ENCODE measurements at places on chromosomes 13 and 19.

DNA sequence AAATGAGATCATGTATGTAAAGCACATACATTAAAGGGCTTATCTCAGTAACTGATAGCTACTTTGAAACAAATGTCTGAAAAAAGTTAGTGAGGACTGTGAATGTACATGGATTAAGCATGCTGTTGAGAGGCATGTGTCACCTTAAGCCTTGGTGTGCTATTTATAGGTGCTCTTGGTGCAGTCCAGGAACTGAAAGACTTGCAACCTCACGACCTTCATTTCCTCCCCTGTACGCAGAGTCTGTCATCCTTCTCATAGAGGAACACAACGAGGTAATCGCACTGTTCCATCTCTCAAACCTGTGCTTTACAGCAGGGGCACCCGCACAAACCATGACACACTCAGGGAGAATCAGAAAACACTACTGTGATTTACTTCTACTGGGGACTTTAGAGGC is 65.6 kb downstream of the UFM1 start:
- DNase-seq = no peak

DNA sequence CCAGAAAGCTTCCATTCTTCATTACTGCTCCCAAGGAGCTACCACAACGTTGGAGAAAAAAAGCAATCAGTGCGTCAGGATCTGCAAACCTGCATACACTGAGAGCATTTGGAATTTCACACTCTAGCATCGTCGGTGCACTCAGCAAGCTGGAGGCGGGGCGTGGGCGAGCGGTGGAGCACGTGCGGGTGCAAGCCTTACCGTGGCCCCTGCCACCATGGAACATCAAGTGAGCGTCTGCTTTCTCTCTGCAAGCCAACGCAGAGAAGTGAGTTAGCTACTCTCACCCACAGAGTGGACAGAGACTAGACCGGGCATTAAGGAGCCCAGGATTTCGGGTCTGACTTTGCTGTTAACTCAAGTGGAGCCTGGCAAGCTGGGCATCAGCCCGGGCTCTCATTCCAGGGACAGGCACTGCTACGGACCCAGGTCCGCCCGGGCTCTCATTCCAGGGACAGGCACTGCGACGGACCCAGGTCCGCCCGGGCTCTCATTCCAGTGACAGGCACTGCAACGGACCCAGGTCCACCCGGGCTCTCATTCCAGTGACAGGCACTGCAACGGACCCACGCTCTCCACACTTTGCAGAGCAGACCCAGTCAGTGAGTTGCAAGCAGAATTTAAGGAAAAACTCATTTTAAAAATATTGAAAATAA is 124.1 kb upstream of the SPACA7 start:
- no peak for DNase-seq

- DNase-seq = no peak
Observed at GRCh38 chr19:4803736-4804695, 12.5 kb downstream of the FEM1A start.

DNA sequence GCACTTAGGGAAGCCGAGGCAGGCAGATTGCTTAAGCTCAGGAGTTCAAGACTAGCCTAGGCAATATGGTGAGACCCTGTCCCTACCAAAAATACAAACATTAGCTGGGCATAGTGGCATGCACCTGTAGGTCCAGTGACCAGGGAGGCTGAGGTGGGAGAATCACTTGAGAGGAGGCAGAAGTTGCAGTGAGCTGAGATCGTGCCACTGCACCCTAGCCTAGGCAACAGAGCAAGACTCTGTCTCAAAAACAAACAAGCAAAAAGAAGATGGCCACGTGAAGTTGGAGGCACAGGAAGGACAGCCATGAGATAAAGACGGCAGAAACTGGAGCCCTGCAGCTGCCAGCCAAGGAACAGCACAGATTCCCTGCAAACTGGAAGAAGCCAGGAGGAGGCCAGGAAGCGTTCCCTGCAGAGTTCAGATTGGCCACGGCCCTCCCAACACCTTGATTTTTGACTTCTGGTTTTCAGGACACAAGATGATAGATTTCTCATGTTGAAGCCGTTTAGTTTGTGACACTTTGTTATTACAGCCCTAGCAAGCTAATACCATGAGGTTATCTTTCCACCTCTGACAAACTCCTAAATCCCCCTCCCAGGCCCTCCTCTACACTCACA is 786.7 kb downstream of the UQCRFS1 start:
- no peak for DNase-seq

- DNase-seq = no peak
Observed at GRCh38 chr13:112968380-112968909, 569 bp upstream of the MCF2L start.

GRCh38 chr19:32289566-32290210 is 55.7 kb upstream of the ZNF507 start:
- no peak for DNase-seq

GRCh38 chr19:51710163-51710562 is 13.6 kb downstream of the HAS1 start:
- DNase-seq = no peak

DNA sequence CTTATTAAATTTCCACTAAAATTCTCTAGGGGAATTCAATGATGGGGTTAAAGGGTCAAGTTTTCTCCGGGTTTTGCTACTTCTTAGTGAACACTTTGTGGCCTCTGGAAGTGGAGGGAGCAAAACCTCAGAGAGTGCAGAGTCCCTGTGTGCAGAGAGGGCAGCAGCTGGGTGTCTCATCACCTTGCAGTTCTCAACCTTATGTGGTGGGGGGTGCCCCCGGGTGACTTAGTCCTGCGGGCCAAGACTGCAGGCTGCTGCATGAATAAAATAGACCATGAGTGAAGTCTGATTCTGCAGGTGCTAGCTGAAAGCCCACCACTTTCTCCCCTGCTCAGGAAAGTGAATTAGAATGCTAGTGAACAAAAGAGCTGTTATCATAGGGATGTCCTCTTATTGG is 191.6 kb downstream of the DLEU7 start:
- DNase-seq = no peak

- no peak for DNase-seq
Observed at GRCh38 chr13:94170145-94170571, 309.3 kb downstream of the DCT start.

DNA sequence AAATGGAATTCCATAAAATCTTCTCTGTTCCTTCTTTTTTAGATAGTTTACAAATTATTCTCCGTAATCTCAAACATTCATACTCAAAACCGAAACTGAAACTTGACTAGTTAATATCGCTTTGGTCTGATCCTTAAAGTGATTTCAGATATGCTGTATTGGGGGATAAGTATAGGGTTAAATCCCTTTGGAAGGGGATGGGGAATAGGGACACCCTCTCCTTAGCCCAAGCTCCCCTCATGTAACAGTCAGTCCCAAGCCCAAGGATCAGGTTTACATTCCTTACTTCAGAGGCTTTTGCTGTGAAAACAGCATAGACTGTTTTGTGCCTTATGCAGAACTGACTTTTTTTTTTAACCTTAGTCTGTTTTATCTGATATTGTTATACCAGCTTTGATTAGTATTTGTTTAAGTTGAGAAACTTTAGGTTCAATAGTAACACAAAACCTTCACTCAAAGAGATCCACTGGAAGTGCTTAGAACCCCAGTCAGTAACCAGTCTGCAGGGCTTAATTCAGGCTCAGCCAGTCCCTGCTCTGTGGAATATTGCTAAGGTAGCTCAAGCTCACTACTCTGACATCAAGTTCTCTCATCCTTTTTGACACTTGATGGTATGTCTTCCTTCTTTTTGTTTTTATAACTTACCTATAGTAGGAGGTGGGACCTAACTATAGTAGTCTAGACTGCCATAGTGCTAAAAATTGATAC is 10.5 kb downstream of the CDADC1 start:
- no peak for DNase-seq

DNA sequence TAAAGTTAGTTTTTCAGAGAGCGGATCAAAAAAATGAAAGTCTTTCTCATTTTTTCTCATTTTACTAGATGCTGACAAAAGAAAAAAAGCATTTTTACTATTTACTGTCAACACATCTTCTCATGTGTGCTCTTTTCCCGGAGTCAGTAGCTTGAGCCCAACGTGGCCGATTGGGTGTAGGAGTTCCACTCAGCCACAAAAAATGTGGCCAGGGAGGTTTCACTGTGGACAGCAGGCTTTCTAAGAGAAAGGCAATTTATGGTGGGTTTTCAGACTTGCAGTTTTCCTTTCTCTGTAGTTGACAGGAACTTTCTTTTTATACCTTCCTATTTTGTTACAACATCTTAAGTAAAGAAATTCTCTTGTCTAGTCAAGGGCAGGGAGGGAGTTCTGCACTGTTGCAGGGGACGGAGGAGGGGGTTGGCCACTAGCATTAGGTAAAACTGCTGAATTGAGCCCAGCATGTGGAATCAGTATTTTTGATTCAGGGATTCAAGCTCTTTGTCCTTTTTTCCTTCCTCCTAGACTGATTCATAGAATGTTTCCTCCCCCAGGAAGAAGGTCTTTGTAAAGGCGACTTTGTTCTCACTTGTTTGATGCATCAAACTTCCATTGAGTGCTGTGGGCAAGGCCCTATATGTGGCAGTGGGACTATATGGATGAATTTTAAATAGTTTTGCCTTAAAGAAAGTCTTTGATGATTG is 123.1 kb downstream of the B3GLCT start:
- DNase-seq = no peak

DNA sequence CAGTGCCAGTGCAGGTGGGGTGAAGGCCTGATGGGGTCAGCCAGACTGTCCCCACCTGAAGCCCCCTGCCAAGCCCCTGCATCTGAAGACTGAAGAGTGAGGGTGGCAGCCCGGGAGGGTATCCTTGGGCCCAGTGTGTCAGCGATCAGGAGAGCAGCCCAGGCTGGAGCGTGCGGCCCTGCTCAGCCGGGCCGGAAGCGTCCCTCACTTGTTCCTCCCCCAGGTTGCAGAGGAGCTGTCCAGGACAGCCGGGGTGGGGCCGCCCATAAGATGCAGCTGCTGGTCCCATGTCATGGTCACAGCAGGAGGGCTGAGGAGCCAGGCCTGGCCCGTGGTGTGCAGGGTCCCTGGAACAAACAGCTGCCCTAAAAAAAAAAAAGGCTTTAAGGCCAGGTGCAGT is 55.4 kb downstream of the KDM4B start:
- no peak for DNase-seq

DNA sequence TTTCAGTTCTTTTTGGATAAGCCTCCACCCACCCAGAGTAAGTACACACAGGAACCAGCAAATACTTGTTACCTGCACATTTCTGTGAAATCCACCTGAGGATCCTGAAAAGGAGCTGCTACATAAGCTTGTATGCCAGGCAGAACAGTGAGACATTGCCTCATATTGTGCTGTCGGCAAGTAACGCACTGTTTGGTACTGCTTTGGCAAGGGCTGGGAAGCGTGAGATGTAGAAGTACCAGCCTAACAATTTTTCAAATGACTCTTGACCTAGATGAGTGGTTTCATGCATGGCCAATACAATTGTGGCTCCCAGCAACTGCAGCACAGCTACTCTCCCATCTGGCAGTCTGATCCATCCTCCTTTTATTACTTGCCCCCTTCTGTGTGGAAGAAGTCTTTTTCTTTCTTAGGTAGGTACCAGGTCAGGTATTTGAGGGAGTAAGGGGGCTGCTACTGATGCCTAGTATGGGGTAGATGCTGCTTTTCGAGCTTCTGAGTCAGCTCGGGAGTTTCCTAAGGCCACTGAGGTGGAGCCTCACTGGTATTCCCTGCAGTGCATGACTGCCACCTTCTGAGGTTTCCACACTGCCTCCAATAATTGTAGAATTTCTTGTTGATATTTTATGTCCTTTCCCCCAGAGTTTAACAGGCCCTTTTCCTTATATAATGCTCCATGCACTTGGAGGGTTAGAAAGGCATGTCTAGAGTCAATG is 52.2 kb downstream of the ZNF737 start:
- no peak for DNase-seq

GRCh38 chr19:40588110-40588854 is 11.6 kb downstream of the SHKBP1 start:
- DNase-seq = no peak

GRCh38 chr13:35768551-35768950 is 292.1 kb upstream of the MAB21L1 start:
- no peak for DNase-seq

DNA sequence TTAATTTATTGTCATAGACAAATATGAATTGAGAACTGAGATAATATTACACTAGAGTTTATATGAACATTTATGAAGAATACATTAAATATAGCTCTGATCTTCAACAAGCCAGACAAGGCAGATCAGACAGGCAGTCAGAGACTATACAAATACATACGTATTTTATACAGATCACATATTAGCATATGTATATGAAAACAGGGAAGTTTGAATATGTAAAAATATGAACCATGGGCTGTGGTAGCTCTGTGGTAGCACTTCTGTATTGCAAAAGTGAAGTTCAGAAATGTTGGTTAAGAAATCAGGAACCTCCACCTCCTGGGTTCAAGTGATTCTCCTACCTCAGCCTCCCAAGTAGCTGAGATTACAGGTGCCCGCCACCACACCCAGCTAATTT is 20.7 kb downstream of the GPR180 start:
- DNase-seq = no peak

- no peak for DNase-seq
Observed at GRCh38 chr13:64075543-64076271, 2660.1 kb upstream of the PCDH20 start.

GRCh38 chr13:97631158-97631557 is 197.2 kb downstream of the RAP2A start:
- DNase-seq = no peak

GRCh38 chr13:111519490-111520170 is 199.2 kb downstream of the TEX29 start:
- peak; percentile 82 for DNase-seq

DNA sequence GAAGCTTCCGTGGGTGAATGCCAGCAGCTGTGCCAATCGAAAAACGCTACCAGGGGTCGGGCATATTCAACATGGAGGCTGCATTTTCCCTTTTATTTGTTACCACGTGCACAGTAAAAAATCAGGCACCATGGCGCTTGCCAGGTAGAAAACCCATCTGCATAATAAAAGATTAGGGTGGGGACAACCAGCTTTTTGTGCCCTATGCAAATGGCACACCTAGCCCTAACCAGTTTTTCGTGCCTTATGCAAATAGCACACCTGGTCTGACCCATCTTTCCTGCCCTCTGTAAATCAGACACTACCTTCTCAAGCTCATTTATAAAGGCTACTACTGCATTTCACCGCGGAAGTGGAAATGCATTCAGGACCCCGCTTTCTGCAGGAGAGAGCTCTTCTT is 62.1 kb upstream of the FREM2 start:
- no peak for DNase-seq

DNA sequence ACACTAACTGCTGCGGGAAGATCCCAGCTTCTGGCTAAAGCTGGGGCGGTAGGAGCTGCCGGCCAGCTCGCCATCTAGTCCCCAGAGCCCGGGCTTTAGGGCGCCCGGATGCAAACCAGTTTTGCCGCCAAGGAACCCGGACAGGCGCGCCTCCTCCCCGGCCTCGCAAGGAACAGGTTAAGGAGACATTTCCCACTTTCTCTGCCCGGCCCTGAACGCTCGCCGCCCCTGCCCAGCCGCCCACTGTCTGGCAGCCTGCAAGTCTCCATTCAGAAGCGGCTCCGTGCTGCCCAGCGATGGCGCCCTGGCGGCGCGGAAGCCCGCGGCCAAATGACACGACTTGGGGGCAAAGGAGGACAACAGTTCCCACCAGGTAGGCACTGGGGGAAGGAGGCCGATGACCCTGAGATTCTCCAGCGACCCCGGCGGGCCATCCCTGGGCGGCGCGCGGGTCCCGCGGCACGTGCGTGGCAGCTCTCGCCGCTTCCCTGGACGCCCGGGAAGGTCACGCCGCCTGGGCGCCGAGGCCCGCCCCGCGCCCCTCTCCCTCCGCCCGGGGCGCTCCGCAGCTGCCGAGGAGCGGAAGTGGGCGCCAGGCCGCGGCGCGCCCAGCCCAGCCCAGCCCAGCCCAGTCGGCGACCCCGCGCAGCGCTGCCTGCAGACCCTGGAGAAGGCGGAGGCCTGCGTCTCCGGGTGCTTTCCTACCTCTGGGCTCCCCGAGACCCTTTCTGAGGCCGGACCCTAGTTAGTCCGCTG is 42.2 kb upstream of the HNRNPA1L2 start:
- DNase-seq = no peak

GRCh38 chr19:46755077-46755852 is 9.0 kb upstream of the STRN4 start:
- no peak for DNase-seq
